ENCODE measurements at places on chromosomes 4 and X.

GRCh38 chrX:72305286-72306084 lies at the start of gene CITED1:
TSS of gene CITED1 (minus strand) at chrX:72305914. CDS start at chrX:72302869, 3,045 bp downstream.
- peaks cover 19% of the 10 kb centered on the region for H3K4me1 ChIP-seq
- DNase-seq = peak; percentile 18
- peaks cover 92% of the 10 kb centered on the region for H3K27me3 ChIP-seq
- peak within 1 kb of the TSS; percentile 73 for H3K4me3 ChIP-seq
- no peak within 1 kb of the TSS for H3K27ac ChIP-seq
- H3K36me3 ChIP-seq = no peaks in the 10 kb centered on the region

- no peaks in the 10 kb centered on the region for H3K36me3 ChIP-seq
- H3K27ac ChIP-seq = no peak overlapping the region
- H3K4me1 ChIP-seq = no peaks in the 10 kb centered on the region
- DNase-seq = no peak
These were observed 1075.0 kb upstream of the TENM3 start for GRCh38 chr4:181168011-181168805.

DNA sequence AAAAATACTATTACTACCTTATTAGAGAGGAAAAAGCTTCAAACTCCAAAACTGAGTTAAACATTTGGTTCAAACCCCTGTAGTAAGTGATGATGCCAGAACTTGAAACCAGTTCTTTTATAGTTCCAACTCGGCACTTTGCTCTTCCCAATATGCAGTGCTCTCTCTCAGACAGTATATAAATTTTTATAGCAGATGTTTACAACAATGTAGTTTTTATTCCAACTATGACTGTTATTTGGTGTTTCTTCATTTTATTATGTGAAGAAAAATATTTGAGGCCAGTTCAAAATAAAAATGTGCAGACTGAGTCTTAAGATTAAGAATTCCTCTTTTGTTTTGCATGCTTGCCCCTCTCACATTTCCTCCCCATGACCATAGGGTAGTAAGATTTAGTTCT lies 2.9 kb upstream of the PPP4R3C start:
- H3K27ac ChIP-seq = no peak overlapping the region
- H3K36me3 ChIP-seq = no peaks in the 10 kb centered on the region
- DNase-seq = no peak

- no peaks in the 10 kb centered on the region for H3K4me1 ChIP-seq
- H3K4me3 ChIP-seq = no peak overlapping the region
- DNase-seq = no peak
- no peak overlapping the region for H3K27ac ChIP-seq
- no peaks in the 10 kb centered on the region for H3K27me3 ChIP-seq
- no peaks in the 10 kb centered on the region for H3K36me3 ChIP-seq
These were observed 82.7 kb downstream of the RAPGEF2 start for GRCh38 chr4:159185591-159186023.

- peaks cover 4% of the 10 kb centered on the region for H3K27me3 ChIP-seq
- no peaks in the 10 kb centered on the region for H3K4me1 ChIP-seq
- no peak overlapping the region for H3K27ac ChIP-seq
These were observed 48.6 kb upstream of the TMEM164 start for GRCh38 chrX:109954333-109954732.
